ENCODE measurements at places on chromosomes 3 and 15. TPM values are rescaled to one million over a fixed set of nuclear protein-coding genes. Genes with fewer than 3 reads are reported as not detected.

Gene TTLL13
- total RNA-seq = 0.51 TPM

Gene GOLGA6L10
- total RNA-seq = 6.0 TPM

Gene EPHB3
- 11.9 TPM for total RNA-seq

Gene RTP3
- total RNA-seq = 0.68 TPM

Gene MUC13
- 1.5 TPM for total RNA-seq

Gene TRPM1
- total RNA-seq = 5.5 TPM

GRCh38 chr3:56257826-56258225 is 210.4 kb downstream of the ERC2 start:
- DNase-seq = no peak

GRCh38 chr3:114899186-114899931 is 247.7 kb downstream of the ZBTB20 start:
- DNase-seq = peak; percentile 17

DNA sequence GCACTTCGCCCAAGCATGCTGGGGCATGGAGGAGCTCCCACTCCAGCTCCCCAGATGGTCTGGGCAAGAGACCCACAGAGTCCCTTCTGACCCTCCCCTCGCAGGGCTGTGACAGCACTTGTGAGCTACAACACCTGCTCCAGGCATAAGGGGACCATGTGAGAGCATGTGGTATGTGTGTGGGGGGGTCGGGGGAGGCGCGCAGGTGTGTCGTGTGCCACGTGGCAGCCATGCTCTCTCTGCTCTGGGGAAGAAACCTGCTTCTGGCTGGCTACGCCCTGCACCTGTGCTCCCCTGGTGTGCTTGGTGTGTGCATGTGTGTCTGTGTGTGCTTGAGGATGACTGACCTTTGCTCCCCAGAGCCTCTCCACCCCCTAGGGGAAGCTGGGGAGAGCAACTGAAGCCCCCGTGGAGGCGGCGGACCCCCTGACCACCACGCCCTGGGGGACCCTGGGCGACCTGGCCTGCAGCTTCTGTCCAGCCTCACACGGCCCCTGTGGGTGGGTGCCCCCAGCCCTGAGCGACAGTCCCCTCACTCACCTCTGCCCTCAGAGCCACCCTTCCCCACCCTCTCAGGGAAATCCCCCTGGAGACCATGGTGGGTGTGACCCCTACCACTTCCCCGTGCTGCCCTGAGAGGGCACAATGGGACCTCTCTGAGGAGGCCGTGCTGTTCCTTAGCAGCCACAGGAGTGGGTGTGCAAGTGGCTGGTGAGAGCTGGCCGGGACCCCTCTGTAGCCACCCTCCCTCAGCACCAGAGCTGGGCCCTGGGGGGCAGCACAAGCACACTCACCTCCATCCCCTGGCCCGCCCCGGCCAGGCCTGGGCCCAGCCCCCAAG is 16.6 kb upstream of the SEC13 start:
- DNase-seq = no peak

DNA sequence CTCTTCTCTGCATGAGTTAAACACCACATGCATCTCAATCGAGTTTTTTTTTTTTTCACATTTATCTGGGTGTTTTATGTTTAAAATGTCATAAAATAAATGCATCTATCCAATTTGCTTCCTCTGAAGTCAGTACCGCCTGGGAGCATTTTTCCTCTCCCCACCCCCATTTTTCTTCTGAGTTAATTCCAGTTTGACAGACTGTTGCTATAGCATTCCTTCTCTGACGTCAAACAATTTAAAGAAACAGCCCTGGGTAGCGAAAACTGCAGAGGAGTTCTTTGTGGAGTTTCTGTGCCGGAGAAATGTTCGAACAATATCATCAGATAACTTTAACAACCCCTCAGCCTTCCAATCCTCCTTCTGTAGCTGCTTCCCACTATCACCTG is 900 bp upstream of the GNB4 start:
- no peak for DNase-seq
